ENCODE measurements at places on chromosomes 12 and 14.
A peak's percentile ranks its signal among the peaks of the same experiment; 100 is the strongest.

- DNase-seq = peak; percentile 23
Observed at GRCh38 chr12:28453686-28454085, 263.4 kb downstream of the CCDC91 start.

DNA sequence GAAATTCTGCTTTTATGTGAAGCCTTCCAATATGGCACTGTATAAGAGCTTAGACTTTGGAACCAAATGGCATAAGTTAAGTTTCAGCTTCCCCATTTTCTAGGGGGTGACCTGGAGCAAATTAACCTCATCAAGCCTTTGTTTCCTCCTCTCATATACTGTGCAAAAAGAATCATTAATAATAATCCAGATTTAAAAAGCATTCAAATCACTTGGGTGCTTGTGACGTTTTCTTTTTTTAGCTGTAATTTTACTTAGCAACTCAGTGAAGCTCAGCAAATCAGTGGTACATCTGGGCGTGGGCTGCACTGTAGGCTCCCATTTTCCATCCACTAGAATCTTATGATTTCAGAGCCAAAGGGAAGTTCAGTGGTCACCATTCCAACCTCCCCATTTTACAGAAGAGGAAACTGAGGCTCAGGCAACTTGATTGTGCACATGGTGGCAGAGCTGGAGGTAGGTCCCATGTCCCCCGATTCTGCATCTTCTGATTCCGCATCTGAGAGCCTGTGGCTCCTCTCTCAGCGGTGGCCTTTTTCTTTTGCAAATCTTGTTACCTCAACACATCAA, 131.2 kb downstream of the SNAPC1 start:
- DNase-seq = no peak

DNA sequence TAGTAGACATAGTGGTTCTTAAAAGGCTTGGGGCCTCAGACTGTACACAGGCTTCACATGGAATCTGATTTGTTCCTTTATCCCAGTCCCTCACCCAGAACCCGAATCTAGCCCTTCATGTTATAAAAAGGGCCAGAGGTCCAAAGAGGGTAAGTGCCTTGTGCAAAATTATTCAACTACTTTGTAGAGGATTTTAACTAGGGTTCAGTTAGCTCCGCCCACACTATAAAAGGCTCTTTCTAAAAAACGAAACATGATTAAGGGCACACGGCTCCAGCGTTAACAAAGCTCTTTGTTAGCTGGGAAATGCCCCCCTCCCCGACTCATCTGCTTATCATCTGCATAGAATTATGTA, 3.2 kb upstream of the SOCS2 start:
- DNase-seq = no peak

DNA sequence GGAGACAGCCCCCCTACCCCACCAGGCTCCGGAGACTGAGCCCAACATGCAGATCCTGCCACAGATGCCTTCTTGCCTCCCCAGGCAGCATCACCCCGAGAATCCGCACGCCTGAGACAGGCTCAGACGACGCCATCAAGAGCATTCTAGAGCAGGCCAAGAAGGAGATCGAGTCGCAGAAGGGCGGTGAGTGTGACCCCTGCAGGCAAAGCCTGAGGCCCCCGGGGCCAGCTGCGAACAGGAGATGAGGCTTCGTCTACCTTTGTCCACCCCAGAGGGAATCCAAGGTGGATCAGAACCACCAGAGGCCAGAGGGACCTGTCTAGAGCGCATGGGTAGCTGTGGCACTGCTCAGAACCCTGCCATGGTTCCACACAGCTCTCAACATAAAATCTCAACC, 56.9 kb downstream of the PHETA1 start:
- no peak for DNase-seq

DNA sequence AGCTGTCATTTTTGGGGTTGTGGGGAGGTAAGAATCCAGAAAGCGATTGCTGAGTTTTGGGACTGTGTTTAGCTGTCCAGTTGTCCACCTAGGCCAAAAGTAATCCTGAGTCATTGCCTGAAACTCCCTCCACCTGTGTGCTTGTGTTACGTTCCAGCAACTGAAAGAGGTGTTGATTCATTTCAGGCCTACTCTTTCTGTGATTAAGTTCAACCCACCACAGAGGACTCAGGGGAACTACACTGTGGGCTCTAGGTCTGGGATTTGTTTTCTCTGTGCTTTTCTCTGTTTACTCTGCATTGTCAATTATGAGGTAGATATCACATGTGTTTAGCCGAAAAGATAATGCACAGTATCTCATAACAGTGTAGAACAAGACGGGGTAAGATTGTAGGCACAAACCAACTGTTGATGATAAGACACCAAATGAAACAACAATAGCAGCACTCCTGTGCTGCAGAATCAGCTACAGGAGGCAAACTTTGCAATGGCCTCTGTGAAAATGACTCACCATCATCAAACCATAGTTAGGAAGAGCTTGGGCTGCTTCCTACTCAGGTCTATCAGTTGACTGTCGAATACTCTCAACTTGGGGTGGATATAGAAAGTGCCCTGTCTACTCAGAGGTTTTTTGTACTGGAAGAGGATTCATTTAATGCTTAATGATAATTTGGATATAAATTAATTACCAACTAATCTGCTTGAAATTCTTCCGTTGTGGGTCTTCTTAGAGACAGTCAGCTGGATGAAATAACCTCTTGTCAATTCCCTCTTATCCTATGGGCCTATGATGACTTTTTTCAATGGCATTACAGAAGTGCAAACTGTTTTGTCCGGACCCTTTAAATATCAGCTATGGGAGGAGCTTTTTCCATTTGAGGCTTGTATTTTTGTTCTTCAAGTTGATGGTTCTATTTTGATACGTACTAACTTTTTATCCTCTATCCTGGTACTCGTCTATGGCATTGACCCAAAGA, 385.9 kb downstream of the BMP4 start:
- no peak for DNase-seq

DNA sequence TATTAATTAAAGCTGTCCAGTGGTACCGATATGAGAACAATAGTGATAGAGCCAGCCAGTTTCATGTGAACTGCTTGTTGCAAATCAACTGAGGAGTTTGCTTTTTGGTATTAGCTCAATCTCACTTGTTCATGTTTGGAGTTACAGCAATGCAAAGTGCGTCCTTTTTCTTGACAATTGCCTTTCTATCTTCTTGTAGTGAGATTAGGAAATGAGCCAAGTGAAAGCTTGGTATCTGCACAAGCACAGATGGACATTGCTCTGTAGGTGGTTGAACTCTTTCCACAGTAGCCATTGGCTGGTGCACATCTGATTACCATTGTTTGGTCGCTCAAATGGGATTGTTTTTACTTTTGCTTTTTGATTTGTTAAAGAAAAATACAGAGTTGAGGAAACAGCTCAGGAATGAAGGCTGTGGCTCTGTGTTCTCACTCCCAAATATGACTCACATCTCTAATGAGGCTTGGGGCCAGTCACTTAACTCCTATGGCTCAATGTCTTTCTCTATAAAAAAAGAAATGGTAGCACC, 241.4 kb downstream of the BMP4 start:
- DNase-seq = peak; percentile 93

- DNase-seq = no peak
Observed at GRCh38 chr12:93853698-93854478, 176.7 kb downstream of the CRADD start.

GRCh38 chr12:104779134-104779533, 179.0 kb downstream of the SLC41A2 start:
- no peak for DNase-seq

DNA sequence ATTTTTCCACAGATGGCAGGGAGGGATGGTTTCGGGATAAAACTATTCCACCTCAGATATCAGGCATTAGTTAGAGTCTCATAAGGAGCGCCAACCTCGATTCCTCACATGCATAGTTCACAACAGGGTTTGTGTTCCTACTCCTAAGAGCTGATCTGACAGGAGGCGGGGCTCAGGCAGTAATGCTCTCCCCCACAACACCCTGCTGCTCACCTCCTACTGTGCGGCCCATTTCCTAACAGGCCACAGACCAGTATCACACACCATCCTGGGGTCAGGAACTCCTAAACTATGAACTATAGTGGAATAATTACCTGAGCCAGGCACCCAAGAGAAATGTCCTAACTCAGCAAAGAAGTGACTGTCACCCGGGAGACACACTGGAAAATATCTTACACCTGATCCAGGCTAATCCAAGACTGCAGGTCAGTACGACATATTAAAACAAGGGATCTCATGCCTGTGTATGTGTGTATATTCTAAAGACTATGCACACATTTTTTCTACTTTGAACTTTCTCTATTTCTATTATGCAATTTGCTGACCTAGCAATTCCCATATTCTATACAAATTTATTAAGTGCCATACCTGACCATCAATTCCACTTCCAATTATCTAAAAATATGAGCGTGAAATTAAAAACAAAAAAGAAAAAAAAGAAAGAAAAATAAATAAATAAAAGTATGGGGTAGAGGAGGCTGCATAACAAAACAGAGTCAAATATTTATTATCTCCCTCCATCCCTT, 4.7 kb downstream of the NAA25 start:
- no peak for DNase-seq

Data from renal cortical epithelial cell (primary cell).